ENCODE measurements at places on chromosomes 13 and 19.

- DNase-seq = no peak
Measured at GRCh38 chr13:102974317-102975087, 91.7 kb downstream of the SLC10A2 start.

GRCh38 chr19:12098040-12098439 is 33.5 kb downstream of the ZNF844 start:
- DNase-seq = no peak

DNA sequence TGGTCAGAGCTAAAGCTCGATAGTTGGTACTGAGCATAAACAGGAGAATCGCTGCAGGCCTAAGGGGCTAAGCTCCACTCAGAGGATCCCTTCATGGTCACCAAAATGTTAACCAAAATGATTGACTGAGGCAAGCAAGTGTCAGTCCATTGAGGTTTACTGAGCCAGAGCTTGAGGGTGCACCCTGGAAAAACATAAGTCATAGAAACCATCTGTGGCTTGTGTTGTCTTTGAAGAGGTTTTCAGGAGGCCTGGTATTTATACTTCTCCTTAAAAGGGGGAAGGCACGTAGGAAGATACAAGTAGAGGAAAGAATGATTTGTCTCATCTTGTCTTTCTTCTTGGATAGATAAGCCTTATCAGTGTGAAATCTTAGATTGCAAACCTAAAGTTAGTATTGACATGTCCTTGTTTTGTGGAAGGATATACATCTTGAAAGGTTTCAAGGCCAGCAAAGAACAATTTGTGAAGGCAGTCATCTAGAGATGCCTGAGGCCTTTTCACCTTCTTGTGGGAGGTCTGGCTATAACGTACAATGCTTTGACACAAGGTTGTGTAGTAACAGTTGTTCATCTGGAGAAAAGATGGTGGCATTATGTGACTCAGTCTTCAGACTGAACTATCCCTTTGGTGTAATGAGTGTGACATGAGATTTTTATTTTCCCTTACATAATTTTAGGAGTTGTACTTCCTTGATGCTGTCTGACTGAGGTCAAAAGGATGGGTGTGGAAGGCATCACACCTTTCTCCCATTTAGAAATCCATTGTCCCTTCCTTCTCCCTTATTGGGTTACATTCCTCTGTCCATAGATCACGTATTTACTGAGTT is 14.7 kb upstream of the CEACAM6 start:
- no peak for DNase-seq

DNA sequence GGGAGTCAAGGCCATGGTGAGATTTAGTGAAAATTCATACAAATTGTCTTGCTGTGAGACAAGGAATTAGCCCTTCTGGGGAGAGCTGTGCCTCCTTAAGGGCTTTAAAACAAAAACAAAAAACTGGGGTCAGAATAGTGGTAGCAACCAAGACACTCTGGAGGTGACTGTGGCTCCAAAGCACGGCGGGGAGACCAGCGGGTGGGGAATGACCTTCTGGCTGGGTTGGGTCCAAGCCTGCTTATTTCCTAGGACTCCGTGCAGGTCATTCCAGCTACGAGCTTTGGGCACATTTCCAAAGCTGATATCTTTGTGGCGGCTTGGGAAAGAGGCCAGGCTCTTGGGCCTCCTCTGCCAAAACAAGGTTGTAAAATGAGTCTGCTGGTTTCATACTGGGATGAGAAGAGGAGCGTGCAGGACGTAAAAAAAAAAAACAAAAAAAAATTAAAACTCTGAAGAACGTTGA is 348.3 kb downstream of the UQCRFS1 start:
- no peak for DNase-seq

DNA sequence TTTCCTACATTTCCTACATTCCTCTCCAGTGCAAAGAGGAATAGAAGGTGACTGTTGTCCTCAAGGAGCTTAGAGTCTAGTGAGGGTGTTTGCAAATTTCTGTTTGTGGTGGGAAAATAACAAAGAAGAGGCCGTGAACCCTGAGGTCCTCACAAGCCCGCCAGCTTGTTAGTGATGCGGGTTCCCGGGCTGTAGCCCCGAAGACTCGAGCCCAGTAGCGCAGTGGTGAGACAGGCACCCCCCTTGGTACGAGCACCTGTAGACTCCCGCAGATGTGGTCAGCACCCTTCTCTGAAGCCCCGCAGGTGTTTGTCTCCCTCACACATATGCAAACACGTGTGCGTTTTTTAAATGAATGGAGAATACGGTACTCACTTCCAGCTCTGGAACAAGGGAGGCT is 26.5 kb upstream of the SPACA7 start:
- no peak for DNase-seq

- DNase-seq = peak; percentile 36
Measured at GRCh38 chr13:30371649-30372265, 50.5 kb upstream of the UBE2L5 start.

- no peak for DNase-seq
Measured at GRCh38 chr13:85312071-85312470, 487.1 kb downstream of the SLITRK6 start.

DNA sequence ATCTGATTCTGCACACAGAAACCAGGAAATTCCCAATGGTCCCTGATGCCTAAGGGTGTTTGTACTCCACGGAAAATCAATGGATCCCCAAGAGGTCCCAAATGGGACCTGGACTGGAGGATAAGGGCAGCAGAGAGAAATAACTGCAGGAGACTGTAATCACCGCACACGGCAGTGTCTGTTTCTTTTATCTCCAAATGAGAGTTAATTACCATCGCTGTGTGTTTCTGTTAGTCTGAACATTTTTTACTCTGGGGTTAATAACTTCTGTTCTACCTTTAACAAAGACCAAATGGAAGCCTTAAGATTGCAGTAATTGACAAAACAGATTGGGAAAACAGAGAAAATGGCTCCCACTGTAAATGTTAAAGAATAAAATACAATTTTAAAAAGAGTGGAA is 320.9 kb downstream of the DCLK1 start:
- DNase-seq = no peak

GRCh38 chr19:3970808-3971598 is at the start of gene DAPK3:
TSS of gene DAPK3 (minus strand) at chr19:3971099. CDS start at chr19:3969735, 1,364 bp downstream.
- DNase-seq = peak; percentile 93

DNA sequence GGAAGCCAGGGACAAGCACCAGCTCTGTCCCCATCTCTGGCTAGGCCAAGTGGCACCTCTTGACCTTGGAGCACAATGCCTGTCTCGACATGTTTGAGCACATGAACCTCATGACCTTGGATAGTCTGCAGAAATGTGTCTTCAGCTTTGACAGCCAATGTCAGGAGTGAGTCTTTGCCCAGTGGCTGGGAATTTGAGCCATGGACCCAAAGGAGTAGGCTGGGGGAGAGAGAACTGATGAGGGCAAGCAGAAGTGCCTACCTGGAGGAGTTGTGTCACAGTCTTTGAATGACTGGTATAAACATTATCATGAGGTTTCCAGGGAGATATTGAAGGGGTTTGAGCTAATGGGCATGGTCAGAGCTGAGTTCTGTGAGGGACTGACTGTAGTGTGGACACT is 6.7 kb upstream of the CYP4F12 start:
- DNase-seq = no peak

- DNase-seq = no peak
Measured at GRCh38 chr13:95222733-95223018, 78.6 kb downstream of the ABCC4 start.

DNA sequence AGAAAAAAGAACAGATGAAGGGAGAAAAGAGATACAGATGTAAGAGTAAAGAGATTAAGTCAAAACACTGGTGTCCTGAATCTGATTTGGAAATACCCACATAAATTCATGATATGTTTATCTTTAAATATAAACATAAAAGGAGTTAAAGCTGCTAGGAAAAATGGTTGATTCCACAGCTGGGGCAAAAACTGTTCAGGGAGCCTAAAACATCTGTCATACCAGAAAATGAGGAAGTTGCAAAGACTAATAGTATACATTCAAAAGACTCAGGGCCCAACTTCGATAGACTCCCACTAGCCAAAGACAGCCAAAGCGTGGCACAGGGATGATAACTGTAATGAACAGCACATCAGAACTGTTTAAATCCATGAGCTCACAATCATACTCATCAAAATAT is 62.0 kb downstream of the ABCC4 start:
- no peak for DNase-seq

DNA sequence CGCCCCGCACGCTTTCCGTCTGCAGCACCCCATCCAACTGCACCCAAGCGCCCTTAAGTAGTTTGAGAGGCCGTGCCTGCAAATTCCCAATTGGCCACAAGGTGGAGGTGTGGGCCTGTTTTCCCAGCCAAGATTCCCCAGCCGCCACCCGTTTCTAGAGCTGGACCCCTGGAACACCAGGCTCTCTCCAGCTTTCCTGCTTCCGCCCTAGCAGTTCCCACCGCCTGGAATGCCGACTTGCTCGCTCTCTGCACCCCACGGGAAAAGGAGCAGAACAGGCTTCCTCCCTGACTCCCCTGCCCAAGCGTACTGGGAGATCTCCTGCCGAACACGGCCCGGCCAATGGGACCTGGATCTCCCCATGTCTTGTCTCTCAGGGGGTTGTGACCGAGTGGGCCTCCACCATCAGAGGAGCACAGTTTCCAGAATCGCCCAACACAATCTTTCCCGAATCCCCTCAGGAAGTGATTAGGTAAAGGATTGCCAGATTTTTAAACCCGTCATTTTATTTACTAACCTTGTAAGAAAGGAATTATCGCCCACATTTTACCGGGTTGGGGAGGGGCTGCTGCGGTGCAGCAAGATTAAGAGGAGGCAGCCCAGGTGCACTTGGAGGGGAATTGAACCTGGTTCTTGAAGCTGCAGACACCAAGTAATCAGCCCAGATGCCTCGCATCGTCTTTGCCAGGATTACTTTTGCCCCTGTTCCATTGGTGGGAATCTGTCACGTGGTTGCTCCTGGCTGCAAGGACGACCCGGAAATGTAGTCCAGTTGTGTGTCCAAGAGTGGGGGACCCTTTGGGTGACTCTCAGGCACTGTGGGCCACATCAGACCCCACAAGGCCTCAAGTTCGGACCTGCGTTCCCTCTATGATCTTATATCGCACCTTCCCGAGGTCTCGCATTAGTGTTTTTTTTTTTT is 3.5 kb upstream of the NAPSA start:
- peak; percentile 76 for DNase-seq

GRCh38 chr13:24668511-24668910 is 11.7 kb upstream of the ATP12A start:
- DNase-seq = no peak
